ENCODE measurements at places on chromosomes 12 and 14.

- DNase-seq, result no peak
Measured at GRCh38 chr12:89225808-89226411, 126.4 kb downstream of the DUSP6 start.

GRCh38 chr12:99769396-99769980, 121.9 kb downstream of the GARIN6 start:
- DNase-seq, result no peak

DNA sequence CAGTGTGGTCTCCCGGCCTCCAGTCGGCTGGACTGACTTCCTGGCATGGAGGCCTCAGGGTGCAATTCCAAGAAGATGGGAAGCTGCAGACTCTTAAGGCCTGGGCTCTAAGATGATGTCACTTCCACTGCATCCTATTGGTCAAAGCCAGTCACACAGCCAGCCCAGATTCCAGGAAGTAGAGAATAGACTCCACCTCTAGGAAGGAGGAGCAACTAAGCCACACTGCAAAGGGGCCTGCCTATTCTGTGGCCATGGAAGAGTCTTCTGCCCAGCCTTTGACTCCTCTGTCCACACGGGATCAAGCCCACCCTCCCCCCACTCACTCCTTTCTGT, 103.9 kb upstream of the RFLNA start:
- DNase-seq, result no peak

- DNase-seq, result no peak
Measured at GRCh38 chr14:64826845-64827244, 52.9 kb downstream of the SPTB start.

- no peak for DNase-seq
Measured at GRCh38 chr14:44756554-44756953, 205.2 kb downstream of the KLHL28 start.

DNA sequence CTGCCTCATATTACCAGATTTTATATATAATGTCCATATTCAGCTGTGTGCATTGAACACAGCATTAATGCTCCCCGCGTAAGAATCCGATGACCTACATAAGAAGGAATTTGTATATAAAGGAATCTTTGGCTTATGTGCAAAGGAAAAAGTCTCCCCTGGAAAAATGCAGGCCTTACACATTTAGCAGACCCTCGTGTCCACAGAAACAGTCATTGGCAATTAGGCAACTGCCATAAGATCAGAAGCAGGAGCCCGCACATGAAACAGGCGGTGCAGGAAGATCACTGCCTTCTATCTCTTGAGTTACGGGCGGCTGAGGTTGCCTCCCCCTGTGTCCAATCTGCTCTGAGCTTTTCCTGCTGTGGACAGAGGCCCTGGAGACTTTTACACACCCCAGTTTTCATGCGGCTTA, 63.2 kb upstream of the RFX4 start:
- DNase-seq, result no peak

DNA sequence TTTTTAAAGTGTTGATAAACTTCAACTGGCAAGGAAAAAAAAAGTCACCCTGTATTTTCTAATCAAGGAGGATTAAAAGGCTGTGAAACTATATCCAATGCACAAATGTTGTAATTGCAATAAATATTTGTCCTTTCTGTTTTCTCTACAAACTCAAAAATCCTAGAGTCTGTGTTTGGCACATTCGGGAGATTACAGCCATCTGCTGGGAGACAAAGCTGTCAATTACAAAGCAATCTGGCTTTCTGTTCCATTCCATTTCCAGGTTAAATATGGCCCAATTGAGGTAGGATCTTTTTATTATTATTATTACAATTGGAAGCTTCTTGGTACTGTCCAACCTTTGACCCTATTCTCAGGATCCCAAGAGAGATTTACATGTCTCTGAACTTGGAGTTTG, 295.9 kb downstream of the DIO2 start:
- DNase-seq, result no peak

DNA sequence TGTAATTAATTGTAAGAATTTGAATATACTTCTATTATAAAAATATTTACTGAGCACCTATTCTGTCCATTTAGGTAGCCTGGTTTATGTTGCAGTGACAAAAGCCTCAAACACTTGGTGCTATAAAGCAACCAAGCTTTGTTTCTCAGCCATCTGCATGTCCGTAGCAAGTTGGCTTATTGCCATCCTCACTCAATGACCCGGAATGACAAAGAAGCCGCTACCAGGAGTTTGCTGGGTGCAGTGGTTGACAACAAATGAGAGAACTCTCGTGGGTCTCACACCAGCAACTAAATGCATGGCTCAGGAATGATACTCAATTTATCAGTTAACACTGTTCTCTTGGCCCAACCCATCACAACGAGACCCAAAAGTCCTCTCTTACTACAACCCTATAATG, 553.1 kb downstream of the DIO2 start:
- no peak for DNase-seq

GRCh38 chr12:90299121-90299520, 590.5 kb upstream of the ATP2B1 start:
- no peak for DNase-seq

DNA sequence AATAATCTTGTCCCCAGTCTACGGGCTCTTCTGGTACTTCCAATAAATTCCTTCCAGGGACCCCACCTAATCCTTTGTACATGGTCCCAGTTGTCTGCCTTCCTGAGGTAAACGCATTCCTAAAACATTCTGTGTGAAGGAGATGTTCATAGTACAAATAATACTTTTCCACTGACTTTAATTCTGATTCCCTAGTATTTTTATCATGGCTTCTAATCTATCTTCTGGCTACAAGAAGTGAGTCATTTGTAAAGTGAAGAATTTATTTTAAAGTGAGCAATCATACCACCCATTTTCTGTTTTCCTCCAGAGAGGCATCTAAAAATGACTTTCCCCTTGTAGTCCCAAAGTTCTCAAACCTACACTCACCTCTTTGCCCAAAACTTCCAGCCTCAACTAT, 65.9 kb upstream of the NUDT4 start:
- DNase-seq, result no peak

- DNase-seq, result no peak
Measured at GRCh38 chr12:52496054-52496453, 3.0 kb upstream of the KRT6A start.

DNA sequence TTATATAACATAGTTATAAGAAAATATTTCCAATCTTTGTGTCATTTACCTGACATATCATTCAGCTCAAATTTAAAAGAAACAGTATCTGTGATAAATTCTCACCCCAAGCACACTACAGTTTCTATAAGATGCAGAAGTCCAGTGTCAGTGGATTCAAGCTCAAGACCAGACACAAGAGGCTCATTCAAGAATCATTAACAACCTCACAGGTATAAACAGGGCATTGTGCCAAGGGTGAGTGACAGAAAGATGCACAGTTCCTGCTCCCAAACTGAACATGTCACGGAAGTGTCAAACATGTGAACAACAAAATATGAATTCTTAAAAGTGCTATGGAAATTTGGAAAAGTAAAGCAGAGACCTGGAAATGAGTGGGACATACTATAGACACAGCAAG, 12.8 kb downstream of the ATP2B1 start:
- DNase-seq, result no peak

DNA sequence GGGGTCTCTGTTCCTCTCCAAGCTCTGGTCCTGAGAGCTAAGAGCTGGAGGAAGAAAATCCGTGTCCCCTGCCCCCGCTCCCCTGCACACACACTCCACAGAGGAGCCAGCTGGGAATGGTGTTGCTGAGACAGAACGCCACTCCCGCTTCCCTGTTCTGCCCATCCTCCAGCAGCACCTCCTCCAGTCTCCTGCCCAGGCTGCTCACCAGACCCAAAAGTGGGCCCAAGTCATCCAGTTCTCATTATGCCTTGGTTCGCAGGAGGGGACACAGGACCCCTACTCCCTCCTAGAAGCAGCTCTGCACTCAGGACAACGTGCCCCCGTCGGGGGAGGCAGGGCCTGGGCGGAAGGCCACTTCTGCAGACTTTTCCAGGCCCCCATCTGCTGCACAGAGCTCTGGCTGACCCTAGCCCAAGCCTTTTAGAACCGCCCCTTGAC, 830 bp upstream of the TRMT61A start:
- no peak for DNase-seq

GRCh38 chr14:37036669-37037341, 135.6 kb downstream of the SLC25A21 start:
- no peak for DNase-seq

DNA sequence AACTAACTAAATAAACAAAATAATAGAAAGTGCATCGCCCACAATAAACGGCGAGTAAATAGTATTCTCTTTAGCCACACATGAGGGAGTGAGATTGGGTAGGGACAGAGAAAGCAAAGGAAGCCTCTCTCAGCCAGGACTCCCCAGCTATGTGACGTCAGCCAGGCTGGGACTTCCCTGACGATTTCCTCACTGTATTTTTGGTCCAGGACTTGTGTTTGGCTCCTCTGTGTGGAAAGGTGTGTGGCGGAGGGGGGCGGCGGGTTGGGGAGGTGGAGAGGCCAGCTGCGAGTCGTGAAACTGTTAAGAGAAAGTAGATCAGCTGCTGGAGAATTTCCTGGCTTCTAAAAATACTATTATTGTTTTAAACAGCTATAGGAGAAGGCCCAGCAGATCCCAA, 1124.6 kb downstream of the AACS start:
- DNase-seq, result no peak

GRCh38 chr12:80415466-80415865, 28.6 kb upstream of the PTPRQ start:
- DNase-seq, result no peak

All from upper lobe of right lung (tissue), 1 donor.